ENCODE measurements at places on chromosomes 12 and 14.

DNA sequence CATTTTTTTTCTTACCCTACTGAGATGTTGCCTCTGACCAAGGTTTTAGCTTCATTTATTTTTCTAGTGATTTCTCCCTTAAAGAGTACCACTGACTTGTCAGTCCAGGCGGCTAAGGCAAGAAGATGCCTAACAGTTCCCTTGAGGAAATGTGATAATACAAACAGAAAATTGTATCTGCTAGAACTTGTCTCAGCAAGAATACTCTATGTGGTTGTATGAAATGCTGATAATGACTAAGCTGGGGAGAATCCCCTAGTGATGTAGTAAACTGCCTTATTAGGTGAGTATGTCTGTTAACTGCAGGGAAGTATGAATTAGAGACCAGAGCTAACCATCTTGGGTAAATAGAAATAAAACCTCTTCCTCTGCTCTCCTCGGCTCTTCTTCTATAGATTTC is 6.7 kb downstream of the C12orf54 start:
- DNase-seq: no peak

DNA sequence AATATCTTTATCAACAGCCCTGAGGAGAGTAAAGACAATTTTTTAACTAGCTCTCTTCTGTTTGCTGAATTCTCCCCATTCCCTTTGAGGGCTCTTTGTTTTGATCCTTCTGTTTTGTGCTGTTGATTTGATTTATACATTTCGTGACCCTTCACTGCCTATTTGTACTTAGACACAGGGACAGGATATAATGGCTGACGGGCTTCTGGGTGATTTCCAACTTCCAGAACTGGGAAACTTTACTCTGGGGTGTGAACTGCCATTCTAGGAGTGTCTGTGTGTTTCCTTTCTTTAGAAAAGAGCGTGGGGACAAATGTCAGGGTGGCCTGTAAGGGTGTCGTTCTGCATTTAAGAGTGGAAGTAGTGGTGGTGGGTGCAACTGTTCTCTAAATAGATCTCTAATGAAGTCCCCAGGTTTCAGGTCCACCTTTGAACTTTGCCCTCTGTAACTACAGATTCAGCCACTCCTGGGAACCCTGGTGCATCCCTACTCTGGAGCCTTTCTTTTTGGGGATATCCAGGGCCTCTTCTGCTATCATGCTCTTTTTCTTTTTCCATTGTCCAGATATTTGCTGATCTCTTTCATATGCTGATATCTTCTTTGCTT is 22.3 kb upstream of the SSPN start:
- DNase-seq: no peak

GRCh38 chr12:26728205-26729050 is 104.6 kb downstream of the ITPR2 start:
- DNase-seq: no peak

GRCh38 chr12:107241411-107241810 is 148.1 kb upstream of the CRY1 start:
- no peak for DNase-seq

GRCh38 chr14:55701638-55702037 is 121.6 kb downstream of the KTN1 start:
- DNase-seq: no peak

GRCh38 chr14:50714450-50715073 is 46.5 kb upstream of the SAV1 start:
- DNase-seq: no peak

DNA sequence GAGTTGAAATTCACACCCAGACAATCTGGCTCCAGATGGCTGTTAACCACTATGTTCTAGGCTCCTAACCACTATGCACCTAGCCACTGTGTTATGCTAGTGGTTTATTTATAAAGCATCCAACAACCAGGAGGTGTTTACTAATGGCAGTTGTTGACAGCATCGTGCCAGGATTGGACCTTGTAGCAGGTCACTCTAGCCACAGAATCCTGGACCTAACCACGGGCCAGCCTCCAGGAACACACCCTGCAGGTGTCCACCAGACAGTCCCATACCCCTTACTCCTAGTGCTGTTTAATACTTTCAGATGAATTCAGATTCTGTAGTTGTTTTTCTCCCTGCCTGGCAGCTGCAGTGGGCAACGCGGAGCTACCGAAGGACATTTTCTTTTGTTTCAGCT is 109.4 kb upstream of the MYL2 start:
- no peak for DNase-seq

GRCh38 chr12:70732287-70732686 is 95.1 kb upstream of the PTPRB start:
- DNase-seq: no peak

- DNase-seq: no peak
Observed at GRCh38 chr12:13811061-13811460, 170.3 kb downstream of the GRIN2B start.

DNA sequence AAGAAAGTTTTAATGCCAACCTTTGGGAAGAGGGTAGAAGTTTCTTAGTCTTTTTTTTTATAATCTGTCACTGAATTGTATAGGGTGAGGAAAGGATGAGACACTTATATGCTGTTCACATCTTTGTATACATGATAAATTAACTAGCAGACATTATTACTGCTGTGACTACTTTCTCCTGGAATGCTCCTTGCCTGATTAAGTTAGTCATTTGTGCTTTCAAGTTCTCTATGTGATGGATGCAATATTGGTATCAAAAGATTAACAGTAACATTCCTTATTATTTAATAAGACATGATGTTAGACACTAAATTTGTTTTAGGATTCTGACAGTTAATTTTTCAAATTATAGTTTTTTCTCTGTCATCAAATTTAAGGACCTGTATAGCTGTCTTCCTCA is 223.4 kb upstream of the GARIN2 start:
- no peak for DNase-seq

- no peak for DNase-seq
Observed at GRCh38 chr12:76119887-76120286, 35.4 kb upstream of the NAP1L1 start.

GRCh38 chr12:4954621-4955354 is 45.1 kb downstream of the KCNA1 start:
- DNase-seq: no peak

DNA sequence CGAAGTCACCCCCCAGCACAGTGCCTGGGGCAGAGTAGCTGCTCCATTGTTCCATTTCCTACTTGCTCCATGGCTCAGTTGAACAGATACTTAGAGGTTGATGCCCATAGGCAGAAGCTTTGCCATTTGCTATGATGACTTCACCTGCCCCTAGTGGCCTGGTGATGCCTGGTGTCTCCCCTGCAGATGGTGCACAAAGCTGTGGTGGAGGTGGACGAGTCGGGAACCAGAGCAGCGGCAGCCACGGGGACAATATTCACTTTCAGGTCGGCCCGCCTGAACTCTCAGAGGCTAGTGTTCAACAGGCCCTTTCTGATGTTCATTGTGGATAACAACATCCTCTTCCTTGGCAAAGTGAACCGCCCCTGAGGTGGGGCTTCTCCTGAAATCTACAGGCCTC is 10.6 kb downstream of the SERPINA5 start:
- no peak for DNase-seq

DNA sequence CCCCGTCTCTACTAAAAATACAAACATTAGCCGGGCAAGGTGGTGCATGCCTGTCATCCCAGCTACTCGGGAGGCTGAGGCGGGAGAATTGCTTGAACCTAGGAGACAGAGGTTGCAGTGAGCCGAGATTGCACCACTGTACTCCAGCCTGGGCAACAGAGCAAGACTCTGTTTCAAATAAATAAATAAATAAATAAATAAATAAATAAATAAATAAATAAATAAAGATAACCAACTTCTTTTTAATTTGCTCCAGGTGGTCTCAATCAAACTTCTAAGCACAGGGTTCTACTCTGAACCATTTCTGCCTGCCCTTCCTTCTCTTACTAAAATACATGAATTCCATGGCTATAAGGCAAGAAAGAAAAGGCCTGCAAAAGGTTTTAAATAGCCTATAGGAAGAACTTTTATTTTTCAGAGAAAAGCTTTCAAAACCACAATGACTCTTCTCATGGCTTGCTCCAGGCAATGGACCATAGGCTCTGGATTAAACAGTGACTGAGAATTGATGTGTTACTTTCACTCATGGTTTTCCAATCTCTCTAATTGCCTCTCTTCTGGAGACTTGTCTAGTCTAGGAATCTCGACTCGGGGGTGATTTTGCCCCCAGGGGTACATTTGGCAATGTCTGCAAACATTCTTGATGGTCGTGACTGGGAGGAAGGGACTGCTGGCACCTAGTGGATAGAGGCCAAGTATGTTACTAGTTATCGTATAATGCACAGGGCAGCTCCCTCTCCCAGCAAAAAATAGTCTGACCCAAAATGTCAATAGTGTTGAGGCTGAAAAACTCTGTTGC is 14.4 kb downstream of the IGF1 start:
- no peak for DNase-seq

DNA sequence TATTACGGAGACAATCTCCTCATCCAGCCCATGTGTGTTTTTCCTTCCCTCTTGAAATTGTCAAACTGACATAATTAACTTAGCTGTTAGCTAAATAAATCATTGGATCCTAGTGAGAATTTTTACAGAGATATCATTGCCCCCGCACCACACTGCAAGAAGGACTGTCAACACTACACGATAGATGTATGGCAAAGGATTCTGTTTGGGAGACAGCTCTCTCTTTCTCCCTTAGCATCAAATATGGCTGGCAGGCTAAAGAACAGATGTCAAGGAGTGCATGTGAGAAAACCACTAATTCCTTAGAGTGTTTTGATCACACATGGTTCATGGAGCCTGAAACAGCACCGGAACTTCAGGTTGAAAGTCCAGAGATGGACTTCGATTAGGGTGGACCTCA is 136.8 kb downstream of the KCNA5 start:
- no peak for DNase-seq

GRCh38 chr12:24839268-24839791 is 109.6 kb downstream of the BCAT1 start:
- DNase-seq: peak; percentile 73

DNA sequence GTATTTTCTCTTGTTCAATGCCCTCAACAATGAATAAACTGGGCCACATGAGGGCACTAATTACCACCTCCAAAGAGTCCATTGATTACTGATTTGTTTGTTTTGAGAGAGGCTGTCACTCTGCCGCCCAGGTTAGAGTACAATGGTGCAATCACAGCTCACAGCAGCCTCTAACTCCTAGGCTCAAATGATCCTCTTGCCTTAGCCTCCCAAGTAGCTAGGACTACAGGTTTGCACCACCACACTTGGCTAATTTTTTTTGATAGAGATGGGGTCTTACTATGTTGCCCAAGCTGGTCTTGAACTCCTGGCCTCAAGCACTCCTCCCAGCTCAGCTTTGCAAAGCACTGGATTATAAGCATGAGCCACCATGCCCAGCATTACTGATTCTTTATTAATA is 28.3 kb upstream of the SYCP3 start:
- DNase-seq: no peak

DNA sequence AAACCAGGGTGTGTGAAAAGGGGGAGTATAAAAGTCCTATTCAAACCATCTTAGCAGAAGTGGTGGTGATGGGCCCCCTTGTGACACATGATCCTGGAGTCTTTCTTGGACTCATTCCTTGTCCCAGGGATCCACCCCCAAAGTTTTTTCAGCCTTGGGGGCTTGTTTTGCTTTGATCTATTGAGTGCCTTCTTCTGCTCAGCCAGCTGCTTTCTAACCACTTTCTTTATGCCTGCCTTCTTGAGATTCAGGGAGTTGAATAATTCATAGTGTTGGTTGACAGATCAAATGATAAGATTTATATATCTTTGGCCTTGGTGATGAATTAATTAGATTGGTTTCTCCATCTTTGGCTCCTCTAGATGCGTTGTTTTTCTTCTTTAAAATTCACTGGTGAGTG is 926.7 kb downstream of the DIO2 start:
- DNase-seq: no peak

GRCh38 chr14:76958980-76959710 is 69.4 kb downstream of the IRF2BPL start:
- DNase-seq: no peak

GRCh38 chr14:104107611-104108569 is 22.4 kb downstream of the ASPG start:
- no peak for DNase-seq

DNA sequence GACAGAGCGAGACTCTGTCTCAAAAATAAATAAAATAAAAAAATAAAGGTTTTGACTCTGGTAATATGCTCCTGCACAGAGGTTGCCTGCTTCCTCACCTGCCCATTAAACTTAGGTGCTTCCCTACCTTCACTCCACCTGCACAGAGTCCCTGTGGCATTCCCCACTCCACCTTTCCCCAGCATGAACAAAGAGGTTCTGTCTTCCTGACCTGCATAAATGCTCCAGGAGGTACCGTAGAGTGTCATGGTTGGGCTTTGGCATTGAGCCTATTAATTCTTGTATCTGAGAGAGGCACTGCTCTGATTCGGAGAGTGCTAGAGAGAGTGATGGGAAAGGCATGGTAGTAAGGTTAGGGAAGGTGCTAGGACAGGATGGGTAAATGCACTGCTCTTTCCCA is 6.3 kb downstream of the ARHGAP9 start:
- no peak for DNase-seq

GRCh38 chr14:89845346-89845745 is 109.2 kb downstream of the EFCAB11 start:
- no peak for DNase-seq

- DNase-seq: no peak
Observed at GRCh38 chr14:74407021-74407800, 18.8 kb downstream of the SYNDIG1L start.

DNA sequence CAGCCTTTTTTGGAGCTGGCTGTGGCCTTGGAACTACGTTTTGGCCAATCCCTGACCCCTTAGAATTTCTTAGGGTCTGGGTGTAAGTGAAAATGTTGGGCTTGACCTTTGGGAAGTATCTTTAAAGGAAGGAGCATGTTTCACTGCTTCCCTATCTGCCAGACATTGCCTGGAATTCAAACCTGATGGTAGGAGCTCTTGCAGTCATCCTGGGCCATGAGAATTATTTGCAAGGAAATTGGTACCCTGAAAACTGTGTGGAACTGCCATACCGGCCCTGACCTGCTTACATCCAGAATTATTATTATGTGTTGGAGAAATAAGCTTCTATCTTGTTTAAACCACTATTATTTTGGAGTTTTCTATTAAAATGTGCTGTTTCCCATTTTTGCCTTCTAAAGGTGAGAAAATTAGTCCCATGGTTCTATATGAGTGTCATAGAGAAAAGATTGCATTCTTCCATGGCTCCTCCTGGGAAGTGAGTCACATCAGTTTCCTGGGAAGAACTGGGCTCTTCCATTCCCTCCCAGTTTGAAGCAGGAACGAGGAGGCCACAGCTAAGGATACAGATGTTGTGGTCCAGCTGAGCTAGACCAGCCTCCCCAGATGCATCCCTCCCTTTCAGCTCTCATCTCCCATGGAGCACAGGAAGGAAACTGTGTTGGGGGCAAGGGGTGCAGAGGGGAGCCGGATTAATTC is 9.5 kb upstream of the PGF start:
- no peak for DNase-seq

DNA sequence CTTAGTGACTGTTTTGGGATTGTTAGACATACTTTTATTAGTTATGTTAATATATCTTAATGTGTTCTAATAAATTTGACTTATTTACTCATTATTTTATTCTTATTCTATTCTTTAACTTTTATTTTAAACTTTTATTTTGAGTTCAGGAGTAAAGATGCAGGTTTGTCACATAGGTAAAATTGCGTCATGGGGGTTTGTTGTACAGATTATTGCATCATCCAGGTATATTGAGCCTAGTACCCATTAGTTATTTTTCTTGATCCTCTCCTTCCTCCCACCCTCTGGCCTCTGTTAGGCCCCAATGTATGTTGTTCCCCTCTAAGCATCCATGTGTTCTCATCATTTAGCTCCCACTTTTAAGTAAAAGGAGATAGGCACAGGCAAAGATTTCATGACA is 495.5 kb downstream of the MDGA2 start:
- DNase-seq: no peak

GRCh38 chr12:131015581-131016337 is 62.1 kb downstream of the ADGRD1 start:
- no peak for DNase-seq

- no peak for DNase-seq
Observed at GRCh38 chr12:22037947-22038346, 8.1 kb upstream of the CMAS start.

All from stimulated activated CD4-positive, alpha-beta T cell treated with anti-CD3 and anti-CD28 coated beads, Interleukin-12 subunit alpha, Interleukin-12 subunit beta, amount 100 ng/mL, for 48 hours (primary cell).